ENCODE measurements at places on chromosomes 7 and 10.
A peak's percentile ranks its signal among the peaks of the same experiment; 100 is the strongest.

GRCh38 chr7:159196584-159196983 is 51.9 kb upstream of the VIPR2 start:
- DNase-seq: no peak

DNA sequence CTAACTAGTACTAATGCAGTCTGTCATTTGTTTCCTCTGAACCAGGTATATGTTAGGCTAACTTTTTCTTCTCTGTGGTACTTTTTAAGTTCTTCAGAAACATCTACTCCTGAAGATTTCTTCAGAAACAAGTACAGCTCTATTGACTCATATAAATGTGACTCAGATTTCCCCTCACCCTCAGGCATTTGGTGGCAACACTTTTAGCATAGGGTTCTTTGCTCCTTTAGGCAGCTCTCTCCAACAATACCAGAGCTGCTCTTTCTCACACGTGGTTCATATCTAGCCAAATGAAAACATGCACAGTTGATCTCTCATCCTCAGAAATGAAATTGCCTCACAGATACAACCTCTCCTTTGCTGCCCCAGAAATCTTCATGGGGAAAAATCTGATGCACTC is 939.8 kb downstream of the SORCS1 start:
- DNase-seq: no peak

GRCh38 chr10:116287906-116288501 is 15.0 kb upstream of the GFRA1 start:
- DNase-seq: no peak

GRCh38 chr10:112802411-112803022 is 147.5 kb upstream of the TCF7L2 start:
- no peak for DNase-seq

GRCh38 chr10:106502641-106503040 is 661.9 kb downstream of the SORCS1 start:
- DNase-seq: no peak

DNA sequence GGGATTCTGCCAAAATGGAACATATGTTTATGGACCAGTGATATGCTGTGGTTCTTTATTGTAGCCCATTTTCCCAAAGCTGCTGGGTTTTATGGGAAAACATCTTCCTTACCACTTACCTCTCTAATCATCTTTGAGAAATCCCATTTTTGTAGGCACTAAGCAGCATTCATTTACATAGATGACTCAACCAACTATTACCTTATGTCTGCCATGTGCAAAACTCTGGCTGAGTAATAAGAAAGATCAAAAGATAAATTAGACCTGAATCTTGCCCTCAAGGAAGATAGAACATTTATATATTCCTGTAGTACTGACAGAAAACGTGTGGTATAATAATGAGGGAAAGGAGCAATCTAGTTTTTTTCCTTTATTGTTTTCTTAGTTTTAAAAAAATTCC is 24.3 kb downstream of the CBLL1 start:
- DNase-seq: no peak

GRCh38 chr7:157693071-157693520 is 356.3 kb downstream of the DNAJB6 start:
- no peak for DNase-seq

DNA sequence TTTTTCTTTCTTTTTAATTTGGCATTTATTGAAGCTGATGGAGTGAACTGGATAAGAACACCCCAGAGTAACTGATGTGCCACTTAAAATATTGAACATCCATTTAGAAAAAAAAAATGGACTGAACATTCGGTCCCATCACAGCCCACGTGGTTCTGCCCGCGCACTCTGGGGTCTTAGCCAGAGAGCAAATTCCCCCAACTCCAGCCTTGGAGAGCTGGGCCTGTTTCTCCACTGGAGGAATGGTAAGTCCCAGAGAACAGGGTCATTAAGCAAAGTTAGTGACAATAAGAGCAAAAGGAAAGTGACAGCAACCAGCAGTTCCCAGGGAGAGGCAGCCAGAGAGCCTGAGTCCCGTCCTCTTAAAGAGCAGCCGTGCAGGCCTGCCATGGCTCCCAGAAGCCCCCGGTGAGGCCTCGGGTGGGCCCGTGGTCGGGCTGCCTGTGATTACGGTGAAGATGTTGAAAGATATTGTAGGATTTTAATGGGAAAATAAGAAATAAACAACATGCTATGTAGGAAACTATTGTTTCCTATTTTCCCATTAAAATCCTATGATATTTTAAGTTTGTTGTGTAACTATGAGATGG is 487.9 kb upstream of the MKI67 start:
- no peak for DNase-seq

DNA sequence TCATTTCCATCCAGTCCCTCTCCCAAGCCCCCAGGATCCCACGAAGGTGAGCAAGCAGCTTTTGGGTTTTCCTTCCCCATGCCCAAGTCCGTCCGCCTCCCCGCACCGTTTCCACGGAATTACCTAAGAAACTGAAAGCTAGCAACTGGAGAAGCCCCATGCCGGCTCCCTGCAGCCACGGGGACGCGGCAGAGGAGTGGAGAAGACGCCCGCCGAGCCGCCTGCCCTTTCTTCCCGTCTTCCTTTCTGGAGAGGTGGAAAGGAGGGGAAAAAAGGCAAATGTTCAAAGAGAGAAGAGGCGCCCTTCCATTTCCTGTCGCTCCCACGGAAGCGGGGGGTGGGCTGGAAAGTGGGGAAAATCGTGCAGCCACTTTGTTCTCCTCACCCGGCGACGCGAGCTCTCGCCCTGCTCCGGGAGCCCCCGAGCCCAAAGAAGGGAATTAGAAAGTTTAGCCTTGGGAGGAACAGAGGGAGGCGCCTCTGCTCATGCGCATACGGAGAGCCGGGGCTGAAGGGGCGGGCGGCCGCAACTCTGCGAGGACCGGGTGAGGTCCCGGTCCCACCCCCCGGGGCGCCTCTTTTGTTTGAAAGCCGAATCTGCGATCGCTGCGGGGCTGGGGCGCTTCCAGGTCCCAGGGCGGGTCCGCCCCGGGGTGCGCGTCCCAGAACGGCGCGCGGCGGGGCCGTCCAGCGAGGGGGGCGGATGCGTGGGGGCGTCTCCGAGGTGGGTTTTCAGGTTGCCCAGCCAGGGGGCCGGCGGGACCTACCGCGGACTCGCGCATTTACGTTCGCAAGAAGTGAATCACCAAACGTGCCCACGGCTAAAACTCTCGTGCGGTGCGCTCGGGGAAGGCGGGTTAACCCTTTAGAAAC is at the start of gene LAMB1:
LAMB1 (minus strand) TSS at position 436 of the 873 bp plus-strand sequence; CDS start at position 160, 276 bp downstream.
- no peak for DNase-seq

DNA sequence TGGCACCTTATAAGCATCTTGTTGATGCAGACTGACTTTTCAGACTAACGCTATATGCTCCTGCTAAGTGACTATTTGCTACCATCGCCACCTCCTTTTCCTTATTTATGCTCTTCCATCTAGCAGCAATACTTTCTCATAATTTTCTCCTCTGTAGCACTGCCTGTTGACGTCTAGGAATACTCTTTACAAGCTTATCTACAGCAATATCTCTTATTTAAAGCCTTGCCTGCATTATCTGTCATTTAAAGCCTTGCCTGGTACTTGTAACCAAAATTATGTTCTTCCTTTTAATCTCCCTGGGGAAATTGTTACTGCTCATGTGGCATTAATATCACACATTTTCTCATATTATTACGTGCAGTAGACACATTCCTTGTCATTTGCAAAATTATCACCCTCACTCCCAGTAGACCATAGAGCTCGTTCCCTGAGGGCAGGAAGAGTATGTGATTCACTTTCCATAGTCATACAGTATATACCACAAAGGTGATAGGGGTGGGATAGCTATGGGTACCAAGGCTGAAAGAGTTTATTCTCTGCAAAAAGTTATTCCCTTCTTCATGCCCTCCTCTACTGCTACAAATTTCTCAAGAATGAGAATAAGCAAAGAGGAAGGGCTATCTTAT is 359.7 kb upstream of the PCDH15 start:
- no peak for DNase-seq

GRCh38 chr10:26857991-26858706 is 2.6 kb downstream of the ABI1 start:
- DNase-seq: no peak

DNA sequence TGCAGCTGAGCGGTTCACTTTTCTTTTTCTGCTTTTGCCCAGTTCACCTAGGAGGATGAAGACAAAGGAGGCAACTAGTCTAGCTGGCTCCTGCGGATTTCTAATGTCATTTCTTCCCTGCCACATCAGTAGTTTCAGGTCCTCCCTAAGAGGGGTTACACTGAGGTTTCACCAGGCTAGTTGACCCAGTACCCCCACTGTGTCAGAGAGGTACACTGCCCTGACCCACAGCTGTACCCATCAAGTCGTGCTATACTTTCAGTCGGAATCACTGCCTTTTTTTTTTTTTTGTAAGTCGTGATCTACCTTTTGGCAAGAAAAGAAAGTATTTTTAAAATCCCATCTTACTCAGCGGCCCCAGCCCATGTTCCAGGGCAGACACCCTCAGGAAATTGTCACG is 243.5 kb downstream of the CELF2 start:
- DNase-seq: no peak

DNA sequence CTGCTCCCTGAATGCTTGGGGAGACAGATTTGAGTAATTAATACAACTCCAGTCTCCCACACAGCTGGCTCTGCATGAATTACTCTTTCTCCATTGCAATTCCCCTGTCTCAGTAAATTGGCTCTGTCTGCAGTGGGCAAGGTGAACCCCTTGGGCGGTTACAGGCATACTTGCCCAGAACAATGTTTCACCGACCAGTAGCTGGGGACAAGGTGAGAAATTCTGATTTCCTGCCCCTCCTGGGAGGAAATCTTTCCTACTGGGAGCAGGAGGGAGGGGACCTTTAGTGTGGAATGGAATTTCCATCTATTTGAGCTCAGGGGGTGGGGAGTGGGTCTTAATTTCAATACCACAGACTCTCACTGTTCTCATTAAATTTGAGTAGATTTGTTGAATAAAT is 42.2 kb upstream of the FZD9 start:
- DNase-seq: no peak

DNA sequence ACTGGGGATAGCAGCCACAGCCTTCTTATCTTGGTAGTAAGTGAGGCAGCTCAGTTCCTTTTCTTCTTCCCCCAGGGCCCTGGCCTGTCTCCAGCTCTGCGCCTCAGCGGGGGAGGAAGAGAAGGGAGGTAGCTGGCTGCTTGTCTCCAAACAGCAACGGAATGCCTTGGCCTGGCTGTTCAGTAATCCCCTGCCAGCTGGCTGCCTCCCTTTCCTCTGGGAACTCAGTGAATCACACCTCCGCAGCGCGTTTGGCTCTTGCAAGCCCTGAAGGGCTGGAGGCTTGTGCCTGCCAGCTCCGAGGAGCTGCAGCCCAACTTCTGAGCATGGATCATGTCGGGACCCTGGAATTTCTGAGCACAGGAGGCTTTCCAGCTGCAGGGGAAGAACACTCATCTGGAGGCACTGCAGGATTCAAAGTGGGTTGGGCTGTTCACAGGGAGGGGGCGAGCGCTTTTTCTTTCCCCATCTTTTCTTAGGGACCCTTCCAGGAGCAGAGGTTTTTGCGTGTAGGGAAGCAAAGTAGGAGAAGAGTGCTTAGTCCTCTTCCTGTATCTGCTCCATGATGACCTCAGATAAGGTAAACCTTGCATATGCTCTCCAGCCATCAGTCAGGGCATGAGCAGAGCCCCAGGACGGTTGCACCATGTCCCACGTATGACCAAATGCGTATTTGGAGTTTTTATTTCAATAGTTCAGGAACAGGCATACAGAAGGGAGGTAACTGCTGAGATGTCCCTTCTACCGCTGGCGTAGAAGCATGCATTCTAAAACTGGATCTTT is 253.2 kb upstream of the INHBA start:
- peak; percentile 59 for DNase-seq

- DNase-seq: no peak
These were observed 296.3 kb upstream of the NPSR1 start for GRCh38 chr7:34361663-34362250.

DNA sequence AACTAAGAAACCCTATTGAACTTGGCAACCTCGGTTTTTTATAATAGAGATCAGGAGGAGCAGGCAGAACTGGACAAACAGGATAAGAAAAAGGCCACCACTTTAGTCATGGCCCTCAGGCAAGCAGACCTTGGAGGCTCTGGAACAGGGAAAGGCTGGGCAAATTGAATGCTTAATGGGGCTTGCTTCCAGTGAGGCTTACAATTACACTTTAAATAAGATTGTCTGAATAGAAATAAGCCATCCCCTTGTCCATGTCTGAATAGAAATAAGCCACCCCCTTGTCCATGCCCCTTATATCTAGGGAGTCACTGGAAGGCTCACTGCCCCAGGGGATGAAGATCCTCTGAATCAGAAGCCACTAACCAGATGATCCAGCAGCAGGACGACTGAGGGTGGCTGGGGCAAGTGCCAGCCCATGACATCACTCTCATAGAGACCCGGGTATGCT is 40.6 kb downstream of the AKR1B15 start:
- no peak for DNase-seq

- DNase-seq: no peak
These were observed 43.3 kb upstream of the BTRC start for GRCh38 chr10:101310529-101311184.

- DNase-seq: no peak
These were observed 3.5 kb downstream of the ARID5B start for GRCh38 chr10:61904733-61905725.

DNA sequence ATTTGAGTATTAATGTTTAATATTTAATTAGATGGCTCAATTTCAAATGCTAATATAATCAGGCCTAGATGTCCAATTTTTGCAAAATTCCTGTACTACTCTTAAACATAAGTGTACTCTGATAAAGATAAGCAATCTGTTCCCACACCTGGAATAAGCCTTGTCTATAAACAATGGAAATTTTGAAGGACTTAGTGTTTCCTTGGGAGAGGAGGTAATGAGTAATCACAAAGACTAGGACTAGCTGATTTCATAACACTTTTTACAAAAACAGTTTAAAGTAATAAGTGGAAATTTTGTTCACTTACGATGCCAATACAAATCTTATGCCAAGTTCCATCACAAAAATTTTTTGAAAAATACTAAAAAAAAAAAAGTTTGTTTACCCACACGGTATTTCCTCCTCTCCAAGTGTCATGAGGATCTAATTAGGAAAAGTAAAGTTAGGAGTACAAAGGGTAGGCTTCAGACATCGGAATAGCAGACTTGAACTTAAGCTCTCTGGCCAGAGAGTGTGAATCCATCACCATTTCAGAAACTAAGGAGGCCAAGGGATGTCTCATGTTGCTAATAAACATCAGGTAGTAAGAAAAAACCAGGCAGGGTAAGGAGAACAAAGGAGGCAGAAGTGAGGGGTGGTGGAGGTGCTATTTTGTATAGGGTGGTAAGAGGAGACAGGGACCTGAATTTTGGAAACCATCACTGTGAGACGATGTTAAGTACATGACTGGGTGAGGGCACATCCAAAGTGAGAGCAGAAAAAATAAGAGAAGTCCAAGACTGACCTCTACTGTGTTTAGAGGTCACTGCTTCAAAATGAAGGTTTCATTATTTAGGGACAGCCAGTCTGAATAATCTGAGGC is 61.3 kb downstream of the RAPGEF5 start:
- no peak for DNase-seq

GRCh38 chr7:116560021-116560970 is 35.5 kb downstream of the CAV1 start:
- DNase-seq: no peak

DNA sequence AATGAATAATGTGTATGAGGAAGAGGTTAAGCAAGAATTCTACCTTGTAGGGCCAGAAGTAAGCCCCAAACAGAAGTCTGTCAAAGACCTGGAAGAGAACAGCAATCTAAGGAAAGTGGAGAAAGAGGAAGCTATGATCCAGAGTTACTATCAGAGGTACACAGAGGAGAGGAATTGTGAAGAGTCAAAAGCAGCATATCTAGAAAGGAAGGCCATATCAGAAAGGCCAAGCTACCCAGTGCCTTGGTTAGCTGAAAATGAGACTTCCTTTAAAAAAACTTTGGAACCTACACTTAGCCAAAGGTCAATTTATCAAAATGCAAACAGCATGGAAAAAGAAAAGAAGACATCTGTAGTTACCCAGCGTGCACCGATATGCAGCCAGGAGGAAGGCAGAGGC is 42.7 kb upstream of the GAD2 start:
- DNase-seq: no peak

- DNase-seq: no peak
These were observed 148.4 kb downstream of the TCERG1L start for GRCh38 chr10:131162866-131163843.
